ENCODE measurements at places on chromosomes 6 and 20. TPM values are rescaled to one million over a fixed set of nuclear protein-coding genes. Genes with fewer than 3 reads are reported as not detected.

The SCUBE3 gene
- 0.25 TPM for total RNA-seq

The GPLD1 gene
- total RNA-seq = 2.0 TPM

The HNF4A gene
- not detected for total RNA-seq

The ULBP1 gene
- total RNA-seq = 9.3 TPM

- DNase-seq = no peak
- peaks cover 2% of the 10 kb centered on the region for H3K27me3 ChIP-seq
- no peaks in the 10 kb centered on the region for H3K36me3 ChIP-seq
- H3K27ac ChIP-seq = peak overlapping the region; percentile 23
These were observed 25.4 kb upstream of the KCNB1 start for GRCh38 chr20:49507741-49508434.

DNA sequence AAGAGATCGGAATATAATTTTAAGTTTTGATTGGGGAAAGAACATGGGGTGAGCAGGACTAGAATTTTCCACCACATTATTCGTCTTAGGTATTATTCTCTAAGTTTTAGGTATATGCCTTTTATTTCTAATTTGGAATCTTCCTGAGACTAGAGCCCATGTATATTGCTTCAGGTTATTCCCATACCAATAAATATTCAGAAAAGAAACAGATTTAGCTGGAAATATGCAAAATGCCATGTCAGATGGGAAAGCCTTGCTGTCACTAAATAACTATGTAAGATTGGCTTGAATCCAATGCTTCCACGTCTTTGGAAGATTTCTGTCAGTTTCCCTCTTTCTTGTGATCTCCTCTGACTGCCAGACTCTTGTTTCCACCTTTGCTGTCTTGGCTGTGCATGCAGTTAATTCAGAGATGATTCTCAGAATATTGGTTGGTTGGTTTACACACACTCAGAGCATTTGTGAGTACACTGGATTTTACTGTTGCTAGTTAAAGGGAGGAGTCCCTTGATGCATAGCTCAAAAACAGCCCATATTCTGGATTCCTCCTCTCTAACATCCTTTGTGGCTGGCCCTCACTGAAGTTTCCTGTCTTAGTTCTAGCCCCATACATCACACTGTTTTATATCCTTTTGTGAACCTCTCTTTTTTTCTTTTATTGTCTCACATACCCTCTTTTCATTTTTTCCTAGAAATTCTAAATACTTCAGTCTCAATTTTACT is 64.3 kb downstream of the GRM1 start:
- H3K36me3 ChIP-seq = no peaks in the 10 kb centered on the region
- H3K27me3 ChIP-seq = no peaks in the 10 kb centered on the region
- H3K4me1 ChIP-seq = no peaks in the 10 kb centered on the region
- DNase-seq = no peak

- no peak overlapping the region for H3K27ac ChIP-seq
- no peak for DNase-seq
- no peaks in the 10 kb centered on the region for H3K27me3 ChIP-seq
- H3K4me1 ChIP-seq = no peaks in the 10 kb centered on the region
- H3K4me3 ChIP-seq = no peak overlapping the region
These were observed 254.3 kb downstream of the THBS2 start for GRCh38 chr6:168999392-168999791.

GRCh38 chr20:38043512-38044300 is 10.2 kb downstream of the RPRD1B start:
- no peak for DNase-seq
- no peaks in the 10 kb centered on the region for H3K4me1 ChIP-seq
- H3K27me3 ChIP-seq = no peaks in the 10 kb centered on the region
- H3K27ac ChIP-seq = no peak overlapping the region
- no peaks in the 10 kb centered on the region for H3K36me3 ChIP-seq

GRCh38 chr6:149314325-149314905 is 3.1 kb upstream of the TAB2 start:
- no peak for DNase-seq
- H3K4me3 ChIP-seq = no peak overlapping the region
- no peaks in the 10 kb centered on the region for H3K36me3 ChIP-seq
- H3K27ac ChIP-seq = no peak overlapping the region
- H3K27me3 ChIP-seq = no peaks in the 10 kb centered on the region

GRCh38 chr20:17859616-17860232 is 108.9 kb downstream of the SNX5 start:
- peaks cover 2% of the 10 kb centered on the region for H3K27me3 ChIP-seq
- DNase-seq = no peak
- H3K4me3 ChIP-seq = no peak overlapping the region
- H3K36me3 ChIP-seq = peaks cover 6% of the 10 kb centered on the region
- no peak overlapping the region for H3K27ac ChIP-seq

GRCh38 chr6:44782892-44783291 is 395.4 kb downstream of the CDC5L start:
- peaks cover 6% of the 10 kb centered on the region for H3K27me3 ChIP-seq
- no peaks in the 10 kb centered on the region for H3K36me3 ChIP-seq
- no peak overlapping the region for H3K4me3 ChIP-seq
- peaks cover 3% of the 10 kb centered on the region for H3K4me1 ChIP-seq
- DNase-seq = no peak

DNA sequence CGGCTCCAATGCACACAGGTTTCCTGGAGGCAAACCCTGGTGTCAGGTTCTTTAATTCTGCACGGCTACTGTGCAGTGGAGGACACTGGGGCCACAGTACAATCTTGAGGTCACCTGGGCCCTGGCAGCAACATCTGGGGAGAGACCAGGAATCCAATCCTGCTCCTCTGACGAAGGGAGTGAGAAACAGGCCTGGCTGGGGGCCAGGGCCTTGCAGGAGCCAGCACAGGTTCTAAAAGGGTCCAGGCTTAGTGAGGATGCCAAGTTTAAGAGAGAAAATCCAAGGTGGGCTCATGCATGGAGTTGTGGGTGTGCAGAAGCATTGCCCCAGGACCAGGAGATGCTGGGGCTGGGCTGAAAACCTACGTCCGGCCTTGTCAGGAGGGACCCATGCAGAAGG is 12.6 kb upstream of the THBS2 start:
- no peak for DNase-seq
- H3K4me3 ChIP-seq = no peak overlapping the region
- peaks cover 6% of the 10 kb centered on the region for H3K4me1 ChIP-seq
- H3K36me3 ChIP-seq = peaks cover 5% of the 10 kb centered on the region
- peaks cover 7% of the 10 kb centered on the region for H3K27me3 ChIP-seq
- no peak overlapping the region for H3K27ac ChIP-seq

- peak; percentile 4 for DNase-seq
- H3K36me3 ChIP-seq = no peaks in the 10 kb centered on the region
- H3K27ac ChIP-seq = no peak overlapping the region
- no peaks in the 10 kb centered on the region for H3K4me1 ChIP-seq
These were observed 36.4 kb downstream of the DLGAP4 start for GRCh38 chr20:36342331-36343120.

GRCh38 chr6:89539779-89540178 is 98.8 kb downstream of the LYRM2 start:
- no peaks in the 10 kb centered on the region for H3K36me3 ChIP-seq
- no peak overlapping the region for H3K4me3 ChIP-seq
- DNase-seq = no peak
- H3K27me3 ChIP-seq = no peaks in the 10 kb centered on the region
- H3K27ac ChIP-seq = no peak overlapping the region

- H3K36me3 ChIP-seq = peaks cover 15% of the 10 kb centered on the region
- no peak overlapping the region for H3K27ac ChIP-seq
These were observed 21.4 kb downstream of the SLC12A5 start for GRCh38 chr20:46050444-46050843.

GRCh38 chr6:159693128-159693893 is at the start of gene SOD2:
SOD2 (minus strand) TSS chr6:159693241; CDS start chr6:159693167, 74 bp downstream.
- peak within 1 kb of the TSS; percentile 94 for H3K4me3 ChIP-seq
- peaks cover 7% of the 10 kb centered on the region for H3K27me3 ChIP-seq
- no peaks in the 10 kb centered on the region for H3K36me3 ChIP-seq

DNA sequence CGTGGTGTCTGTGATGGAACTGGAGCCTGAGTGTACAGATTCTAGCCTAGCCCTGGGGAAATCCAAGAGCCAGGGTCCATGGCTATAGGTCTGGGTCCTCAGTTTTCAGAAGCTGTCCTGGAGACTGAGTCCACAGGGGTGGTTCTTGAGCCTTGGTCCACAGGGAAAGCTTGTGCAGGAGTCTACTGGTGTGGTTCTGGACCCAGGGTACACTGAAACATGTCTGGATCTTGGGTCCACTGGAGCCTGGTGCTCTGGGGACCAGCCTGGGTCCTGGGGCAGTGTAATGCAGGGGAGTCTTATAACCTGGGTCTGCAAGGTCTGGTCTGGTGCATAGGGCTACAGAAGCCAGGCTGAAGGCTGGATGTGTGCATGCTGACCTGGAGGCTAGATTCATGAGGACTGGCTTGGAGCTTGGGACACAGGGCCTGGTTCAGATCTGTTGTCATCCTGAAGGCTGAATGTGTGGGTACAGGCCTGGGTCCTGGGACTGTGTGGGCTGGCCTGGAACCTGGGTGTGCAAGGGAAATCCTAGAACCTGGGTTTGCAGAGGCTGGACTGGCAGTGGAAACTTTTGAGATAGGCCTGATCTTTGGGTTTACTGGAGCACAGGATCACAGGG is 5.5 kb downstream of the CST9L start:
- H3K27me3 ChIP-seq = peaks cover 4% of the 10 kb centered on the region
- H3K4me3 ChIP-seq = no peak overlapping the region
- no peak for DNase-seq
- no peak overlapping the region for H3K27ac ChIP-seq

DNA sequence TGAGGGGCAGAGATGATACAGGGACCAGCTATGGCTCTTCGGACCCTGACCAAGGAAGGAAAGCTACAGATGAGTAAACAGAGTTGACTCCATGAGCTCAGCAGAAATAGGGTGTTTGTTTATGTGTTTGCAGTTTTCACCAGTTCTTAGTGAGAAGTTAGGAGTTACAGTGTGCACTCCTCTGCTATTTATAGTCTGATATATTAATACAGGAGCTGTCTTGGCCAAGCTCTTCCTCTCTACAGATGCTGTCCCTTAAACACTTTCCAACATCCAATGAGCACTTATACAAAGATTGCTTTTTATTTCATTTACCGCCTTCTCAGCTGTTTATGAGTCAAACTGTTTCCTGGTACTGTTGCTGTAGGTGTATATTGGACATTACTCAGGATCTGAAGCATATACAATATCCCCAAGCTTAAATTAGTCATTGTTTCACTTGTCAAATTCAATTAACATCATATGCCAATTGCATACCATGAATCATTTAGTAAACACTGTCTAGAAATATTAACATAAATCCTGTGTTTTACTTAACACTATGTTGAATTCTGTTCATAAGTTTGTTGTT is 618.0 kb downstream of the PRKN start:
- no peaks in the 10 kb centered on the region for H3K27me3 ChIP-seq
- no peak overlapping the region for H3K27ac ChIP-seq
- H3K4me1 ChIP-seq = peaks cover 3% of the 10 kb centered on the region
- no peak for DNase-seq
- peaks cover 5% of the 10 kb centered on the region for H3K36me3 ChIP-seq
- no peak overlapping the region for H3K4me3 ChIP-seq

DNA sequence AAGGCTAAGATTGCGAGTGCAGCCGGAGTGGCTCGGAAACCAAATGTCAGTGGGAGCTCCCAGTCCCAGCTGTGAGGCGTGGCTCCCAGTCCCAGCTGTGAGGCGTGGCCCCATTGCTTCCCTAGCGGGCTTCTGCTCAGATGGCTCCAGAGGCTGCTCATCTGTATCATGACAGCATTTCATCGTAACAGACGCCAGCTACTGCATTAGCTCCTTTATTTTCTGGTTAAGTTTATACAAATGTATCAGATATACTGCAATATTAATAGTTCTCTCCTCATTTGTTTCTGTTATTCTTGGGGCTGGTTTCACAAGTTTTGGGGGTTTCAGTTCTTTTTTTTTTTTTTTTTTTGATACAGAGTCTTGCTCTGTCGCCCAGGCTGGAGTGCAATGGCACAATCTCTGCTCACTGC is 34.7 kb upstream of the TBXT start:
- H3K36me3 ChIP-seq = no peaks in the 10 kb centered on the region
- peaks cover 7% of the 10 kb centered on the region for H3K27me3 ChIP-seq
- H3K4me3 ChIP-seq = no peak overlapping the region
- DNase-seq = no peak
- no peak overlapping the region for H3K27ac ChIP-seq
- H3K4me1 ChIP-seq = no peaks in the 10 kb centered on the region

- no peaks in the 10 kb centered on the region for H3K36me3 ChIP-seq
- no peak overlapping the region for H3K27ac ChIP-seq
- no peak overlapping the region for H3K4me3 ChIP-seq
- H3K27me3 ChIP-seq = peaks cover 5% of the 10 kb centered on the region
- H3K4me1 ChIP-seq = peaks cover 13% of the 10 kb centered on the region
- DNase-seq = no peak
These were observed 234.6 kb downstream of the ANKRD60 start for GRCh38 chr20:57993716-57994431.

GRCh38 chr20:3014179-3014578 is 29.2 kb upstream of the GNRH2 start:
- no peak for DNase-seq
- peaks cover 4% of the 10 kb centered on the region for H3K27me3 ChIP-seq
- H3K36me3 ChIP-seq = peaks cover 16% of the 10 kb centered on the region

GRCh38 chr6:97963193-97963592 is 680.2 kb upstream of the MMS22L start:
- no peak overlapping the region for H3K27ac ChIP-seq
- peaks cover 11% of the 10 kb centered on the region for H3K4me1 ChIP-seq
- no peak overlapping the region for H3K4me3 ChIP-seq
- DNase-seq = no peak
- no peaks in the 10 kb centered on the region for H3K27me3 ChIP-seq

DNA sequence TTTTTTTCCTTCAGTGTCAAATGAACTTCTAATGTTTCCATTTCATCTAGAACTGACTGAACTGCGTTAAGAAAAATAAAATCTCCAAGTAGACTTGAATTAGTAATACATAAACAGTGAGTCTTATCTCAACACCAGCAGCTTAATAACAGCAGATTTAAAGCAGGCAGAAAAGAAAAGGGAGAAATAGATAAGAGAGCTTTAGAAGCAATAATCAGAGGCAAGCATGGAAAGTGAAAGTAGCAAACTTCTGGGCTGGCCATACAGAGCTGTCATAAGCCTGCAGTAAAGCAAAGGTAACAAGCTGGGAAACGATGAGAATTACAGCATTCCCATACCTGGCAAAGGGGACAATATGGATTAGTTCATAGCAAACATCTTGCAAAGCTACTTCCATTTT is 16.9 kb upstream of the ANGPT4 start:
- H3K36me3 ChIP-seq = peaks cover 15% of the 10 kb centered on the region
- no peak for DNase-seq
- H3K27ac ChIP-seq = no peak overlapping the region
- no peak overlapping the region for H3K4me3 ChIP-seq
- no peaks in the 10 kb centered on the region for H3K4me1 ChIP-seq

DNA sequence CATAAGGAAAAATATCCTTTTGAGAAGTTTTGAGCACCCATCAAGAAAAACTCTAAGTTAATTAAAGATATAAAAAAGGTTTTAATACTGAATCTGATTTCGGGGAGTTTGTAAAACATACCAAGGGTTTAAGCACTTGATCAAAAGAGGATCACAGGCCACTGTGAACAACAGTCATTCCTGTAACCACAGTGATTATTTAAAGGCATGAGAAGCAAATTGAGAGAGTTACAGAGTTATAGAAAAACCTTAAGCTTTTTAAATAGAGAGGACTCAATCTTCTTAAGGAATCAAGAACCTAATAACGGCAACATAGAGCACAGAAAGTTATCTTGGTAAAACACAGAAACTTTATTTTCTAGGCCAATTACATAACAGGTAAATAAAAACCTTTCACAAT is 831.6 kb downstream of the C6orf118 start:
- no peak for DNase-seq
- no peak overlapping the region for H3K4me3 ChIP-seq
- H3K27me3 ChIP-seq = no peaks in the 10 kb centered on the region

- no peak overlapping the region for H3K27ac ChIP-seq
- H3K4me3 ChIP-seq = no peak overlapping the region
- no peaks in the 10 kb centered on the region for H3K36me3 ChIP-seq
These were observed 131.6 kb upstream of the OLIG3 start for GRCh38 chr6:137625808-137626207.
